CD8-positive, alpha-beta T cell (primary cell): ENCODE measurements at places on chromosomes 7 and 10.
A peak's percentile ranks its signal among the peaks of the same experiment; 100 is the strongest.

- no peak for DNase-seq
Measured at GRCh38 chr7:44196450-44196872, 4.3 kb upstream of the YKT6 start.

- DNase-seq, result no peak
Measured at GRCh38 chr7:77757589-77757988, 40.6 kb downstream of the TMEM60 start.

- DNase-seq, result no peak
Measured at GRCh38 chr10:22615819-22616499, 98.4 kb downstream of the PIP4K2A start.

GRCh38 chr10:112802411-112803022 lies 147.5 kb upstream of the TCF7L2 start:
- no peak for DNase-seq

GRCh38 chr7:2523941-2524807 lies 4.6 kb downstream of the LFNG start:
- DNase-seq, result peak; percentile 47

DNA sequence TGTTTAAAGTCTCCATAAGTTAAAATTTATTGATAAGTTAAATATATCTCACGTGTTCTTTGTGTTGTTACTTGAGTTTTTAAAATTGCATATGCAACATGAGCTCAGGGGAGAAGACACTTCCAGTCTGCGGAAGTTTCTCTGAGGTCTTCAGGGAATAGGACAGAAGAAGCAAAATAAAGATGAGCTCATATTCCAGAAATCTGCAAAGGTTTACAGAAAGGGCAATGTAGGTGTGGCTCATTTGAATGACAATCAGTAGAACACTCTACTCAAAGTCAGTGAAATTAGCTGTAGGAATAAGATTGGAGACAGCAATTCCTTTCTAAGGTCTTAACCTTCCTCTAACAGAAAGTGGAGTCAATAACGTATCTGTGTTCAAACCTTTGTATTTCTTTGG lies 53.7 kb downstream of the CACNA2D1 start:
- DNase-seq, result no peak

GRCh38 chr7:128000854-128001265 lies 30.4 kb downstream of the LRRC4 start:
- DNase-seq, result no peak

DNA sequence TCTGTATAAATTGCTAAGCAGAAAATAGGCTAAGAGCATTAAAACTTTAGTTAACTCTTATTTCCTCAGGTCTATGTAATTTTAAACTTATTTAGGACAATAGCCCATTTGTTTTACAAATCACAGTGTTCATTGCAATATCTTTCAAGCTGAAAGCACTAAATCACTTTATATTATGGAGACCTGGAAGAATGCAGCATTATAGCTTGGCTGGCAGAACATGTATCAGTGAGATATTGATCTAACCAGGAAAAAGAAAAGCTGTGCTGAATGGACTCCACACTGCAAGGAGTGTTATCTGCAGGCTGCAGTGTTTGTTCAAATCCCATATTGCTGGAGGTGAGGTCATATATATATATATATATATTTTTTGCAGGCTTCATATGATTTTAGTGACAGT lies 517.5 kb downstream of the NRG3 start:
- no peak for DNase-seq

DNA sequence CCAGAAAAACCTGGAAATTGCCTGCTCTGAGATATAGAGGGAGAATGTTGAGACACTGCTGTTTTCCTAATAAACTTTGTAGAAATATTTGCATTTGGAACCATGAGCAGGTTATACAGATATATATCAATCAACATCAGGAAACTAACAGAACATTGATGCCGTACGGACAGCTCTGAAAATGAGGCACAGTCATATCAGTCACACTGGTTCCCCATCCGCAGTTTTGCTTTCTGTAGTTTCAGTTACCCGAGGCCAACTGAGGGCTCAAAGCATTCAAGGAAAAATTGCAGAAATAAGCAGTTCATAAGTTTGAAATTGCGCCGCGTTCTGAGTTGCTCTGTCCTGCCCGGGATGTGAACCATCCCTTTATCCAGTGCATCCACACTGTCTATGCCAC lies 137.9 kb downstream of the KLF6 start:
- DNase-seq, result no peak

- DNase-seq, result no peak
Measured at GRCh38 chr10:1179346-1180070, 123.3 kb downstream of the WDR37 start.

- peak; percentile 15 for DNase-seq
Measured at GRCh38 chr7:155533827-155534690, 12.3 kb downstream of the CNPY1 start.

- DNase-seq, result no peak
Measured at GRCh38 chr7:155833651-155834050, 21.4 kb upstream of the SHH start.

GRCh38 chr7:44289341-44290251 lies 35.8 kb downstream of the CAMK2B start:
- no peak for DNase-seq

GRCh38 chr7:128167791-128168666 lies 73.0 kb upstream of the LEP start:
- no peak for DNase-seq
